ENCODE measurements at places on chromosomes 12 and 14.
A peak's percentile ranks its signal among the peaks of the same experiment; 100 is the strongest.

DNA sequence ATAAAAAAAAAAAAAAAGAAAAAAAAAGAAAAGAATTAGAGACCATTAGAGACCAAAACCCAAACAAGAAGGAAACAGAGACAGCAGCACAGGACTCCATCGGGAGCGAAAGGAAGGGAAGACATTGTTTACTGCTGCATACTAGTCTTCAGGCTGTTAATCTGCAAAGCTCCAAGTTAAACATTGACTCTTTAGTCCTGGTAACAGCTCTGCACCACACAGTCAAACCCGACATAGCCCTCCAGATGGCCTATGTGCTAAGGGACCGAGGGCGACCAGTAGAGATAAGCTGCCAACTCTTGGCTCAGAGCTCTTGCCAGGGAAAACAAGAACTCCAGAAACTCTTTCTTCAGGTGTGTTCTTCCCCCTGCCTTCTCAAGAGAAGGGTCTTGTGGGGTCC lies 7.8 kb downstream of the P2RX4 start:
- DNase-seq, result no peak

GRCh38 chr12:19223018-19223417 lies 93.5 kb downstream of the PLEKHA5 start:
- DNase-seq, result peak; percentile 47

DNA sequence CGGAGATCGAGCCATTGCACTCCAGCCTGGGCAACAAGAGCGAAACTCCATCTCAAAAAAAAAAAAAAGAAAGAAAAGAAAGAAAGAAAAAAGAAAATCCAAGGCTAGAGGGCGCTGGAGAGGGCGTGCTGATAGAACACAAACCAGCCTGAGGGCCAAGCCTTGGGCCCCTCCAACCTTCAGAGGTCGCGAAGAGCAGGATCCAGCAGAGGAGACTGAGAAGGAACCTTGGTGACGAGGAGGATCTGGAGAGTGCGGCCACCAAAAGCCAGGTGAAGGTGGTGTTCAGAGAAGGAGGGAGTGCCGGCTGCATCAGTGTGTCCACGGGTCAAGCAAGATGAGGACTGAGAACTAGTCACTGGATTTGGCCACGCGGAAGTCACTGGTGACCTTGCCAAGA lies 4.1 kb upstream of the DYNC1H1 start:
- DNase-seq, result no peak

GRCh38 chr14:100730581-100730980 lies 3.9 kb downstream of the DLK1 start:
- DNase-seq, result no peak

- no peak for DNase-seq
Measured at GRCh38 chr14:90538095-90538494, 141.3 kb downstream of the CALM1 start.

GRCh38 chr14:51394804-51395203 lies 154.8 kb downstream of the TMX1 start:
- no peak for DNase-seq

GRCh38 chr14:94111276-94112095 lies 950 bp downstream of the IFI27 start:
- no peak for DNase-seq

DNA sequence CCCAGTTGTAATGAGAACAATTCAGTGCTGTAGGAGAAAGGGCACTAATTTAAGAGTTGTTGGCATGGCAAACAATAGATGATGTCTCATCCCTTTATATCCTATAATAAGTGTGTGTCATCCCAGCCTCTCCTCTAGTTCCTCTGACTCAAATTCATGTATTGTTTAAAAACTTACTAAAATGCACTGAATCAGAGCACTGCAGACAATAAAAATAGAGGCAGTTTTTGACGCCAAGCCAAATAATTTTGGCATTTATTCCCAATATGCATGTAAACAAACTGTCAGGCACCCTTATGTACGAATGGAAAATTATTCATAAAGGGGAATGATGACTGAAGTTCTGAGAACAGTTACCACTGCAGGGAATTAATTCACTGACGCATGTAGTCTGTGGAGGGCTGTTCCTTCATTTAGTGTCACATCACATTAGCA lies 57.9 kb upstream of the TMX1 start:
- DNase-seq, result no peak

DNA sequence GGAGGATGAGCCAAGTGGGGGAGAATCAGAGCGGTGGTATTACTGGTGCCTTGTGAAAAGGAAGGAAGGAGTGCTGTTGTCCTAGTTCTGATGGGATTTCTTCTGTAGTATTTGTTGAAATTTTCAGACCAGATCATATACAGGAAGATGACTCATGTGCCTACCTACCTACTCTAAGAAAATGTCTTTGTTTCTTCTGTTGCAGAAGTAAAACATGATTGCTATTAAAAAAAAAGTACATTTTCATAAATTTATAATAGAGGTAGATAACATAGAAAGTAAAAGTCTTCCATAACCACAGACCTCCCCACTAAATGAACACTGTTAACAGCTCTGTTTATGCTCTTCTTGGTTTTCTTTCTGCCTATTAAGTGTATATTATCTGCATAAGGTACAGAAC lies 26.9 kb downstream of the SAMD4A start:
- DNase-seq, result no peak

DNA sequence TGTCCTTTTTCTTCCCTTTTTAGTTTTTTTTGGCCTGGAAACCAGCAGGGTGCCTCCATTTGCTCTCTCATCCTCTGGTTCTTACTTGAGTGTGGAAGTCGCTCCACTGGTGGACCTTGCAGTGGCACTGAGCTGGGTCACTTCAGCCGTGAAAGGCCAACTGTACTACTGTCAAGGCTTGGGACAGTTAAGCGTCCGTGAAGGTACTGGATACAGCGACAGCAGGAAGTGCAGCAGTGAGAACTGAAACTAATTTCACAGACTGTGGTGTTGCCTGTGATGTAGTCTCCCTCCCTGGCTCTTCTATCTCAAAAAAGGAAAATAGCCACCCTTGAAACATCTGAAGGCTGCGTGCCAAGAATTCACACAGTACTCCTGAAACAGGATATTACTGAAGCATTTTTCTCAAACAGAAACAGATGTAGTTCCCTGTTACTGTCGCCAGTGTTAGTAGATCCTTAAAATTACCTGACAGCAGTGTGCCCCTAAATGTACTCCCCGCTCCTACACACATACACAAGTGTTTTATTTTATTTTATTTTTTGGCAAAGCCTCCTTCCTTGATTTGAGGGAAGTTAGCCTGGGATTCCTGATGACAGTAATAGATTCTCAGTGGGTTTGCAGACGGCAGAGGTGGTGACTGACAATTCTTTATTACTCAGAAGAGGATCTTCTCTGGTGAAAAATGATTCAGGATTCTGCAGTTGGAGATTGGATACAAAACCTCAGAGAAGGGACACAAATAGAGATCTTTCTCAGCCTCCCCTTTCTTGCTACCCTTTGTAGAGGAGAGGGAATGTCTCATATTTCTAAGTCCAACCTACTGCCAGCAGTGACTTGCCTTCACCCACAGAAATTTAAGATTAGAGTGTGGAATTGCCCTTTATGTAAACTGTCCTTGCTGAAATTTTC lies 4.4 kb downstream of the SUSD6 start:
- DNase-seq, result no peak

Measured in COLO829 (cell line).